ENCODE measurements at places on chromosomes 1 and 21.
A peak's percentile ranks its signal among the peaks of the same experiment; 100 is the strongest.

GRCh38 chr1:101924700-101925099 lies 72.0 kb downstream of the OLFM3 start:
- DNase-seq = no peak

DNA sequence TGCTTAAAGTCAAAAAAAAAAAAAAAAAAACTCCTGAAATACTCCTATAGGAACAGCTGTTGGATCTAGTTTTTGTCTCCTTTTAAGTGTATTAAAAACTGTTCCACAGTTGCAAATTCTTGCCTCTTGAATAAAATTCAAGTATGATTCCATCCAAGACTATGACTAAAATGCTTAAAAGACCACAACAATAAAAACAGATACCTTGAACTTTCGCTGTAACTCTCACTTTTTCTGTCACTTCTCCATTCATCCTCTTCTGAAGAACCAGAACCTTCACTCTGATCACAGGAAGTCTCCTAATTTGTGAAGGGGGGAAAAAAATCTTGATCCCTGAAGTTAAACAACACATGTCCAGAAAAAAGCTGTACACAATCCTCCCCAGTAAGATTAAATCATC lies 55.0 kb upstream of the PSMG1 start:
- no peak for DNase-seq

DNA sequence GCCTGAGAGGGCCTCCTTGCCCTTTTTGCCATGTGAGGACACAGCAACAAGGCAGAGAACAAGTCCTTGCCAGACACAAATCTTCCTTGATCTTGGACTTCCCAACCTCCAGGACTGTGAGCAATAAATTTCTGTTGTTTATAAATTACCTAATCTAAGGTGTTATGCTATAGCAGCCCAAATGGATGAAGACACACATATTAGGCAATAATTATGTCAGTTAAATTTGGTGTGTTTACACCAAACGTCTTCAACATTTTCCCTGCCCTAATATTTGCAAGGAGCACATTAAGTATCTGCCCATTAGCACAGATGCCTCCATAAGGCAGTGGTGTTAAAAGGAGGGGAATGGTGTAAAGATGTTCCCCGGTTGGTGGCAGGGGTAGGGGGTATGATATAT lies 94.8 kb downstream of the ETS2 start:
- DNase-seq = no peak

DNA sequence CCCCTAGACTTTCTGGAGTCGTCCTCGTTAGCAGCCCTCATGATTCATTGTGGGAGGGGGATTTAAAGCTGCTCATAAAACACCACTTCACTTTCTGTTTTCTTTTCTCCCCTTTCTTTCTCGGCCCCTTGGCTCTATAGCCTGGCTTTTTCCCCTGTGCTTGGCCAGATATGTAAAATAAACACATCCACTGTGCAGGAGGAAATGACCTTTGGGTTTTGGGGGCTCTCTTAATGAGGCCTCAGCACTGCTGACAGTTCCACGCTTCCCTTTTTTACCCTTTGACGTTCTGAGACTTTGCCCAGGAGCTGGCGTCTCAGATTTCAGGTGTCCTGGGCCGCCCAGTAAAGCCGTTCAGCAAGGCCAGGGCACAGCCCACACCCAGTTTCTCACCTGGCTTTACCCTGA lies 65.7 kb downstream of the RUNX3 start:
- DNase-seq = no peak

DNA sequence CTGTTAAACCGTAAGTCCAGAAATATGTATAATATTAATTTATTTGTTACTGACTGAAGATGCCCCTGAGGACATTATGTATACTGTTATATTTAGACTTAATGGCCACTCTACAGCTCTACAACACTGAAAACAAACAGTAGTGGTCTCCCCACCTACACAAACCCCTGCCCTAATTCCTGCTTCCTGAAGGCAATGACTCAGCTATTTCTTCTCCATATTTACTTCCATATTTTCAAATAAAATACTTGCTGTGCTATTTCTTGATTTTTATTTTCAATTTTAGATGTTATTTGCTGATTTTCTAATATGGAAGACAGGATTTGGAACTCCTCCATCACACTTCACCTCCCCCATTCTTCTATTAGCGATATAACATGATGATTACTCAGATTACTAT lies 97.6 kb downstream of the PCNX2 start:
- no peak for DNase-seq

DNA sequence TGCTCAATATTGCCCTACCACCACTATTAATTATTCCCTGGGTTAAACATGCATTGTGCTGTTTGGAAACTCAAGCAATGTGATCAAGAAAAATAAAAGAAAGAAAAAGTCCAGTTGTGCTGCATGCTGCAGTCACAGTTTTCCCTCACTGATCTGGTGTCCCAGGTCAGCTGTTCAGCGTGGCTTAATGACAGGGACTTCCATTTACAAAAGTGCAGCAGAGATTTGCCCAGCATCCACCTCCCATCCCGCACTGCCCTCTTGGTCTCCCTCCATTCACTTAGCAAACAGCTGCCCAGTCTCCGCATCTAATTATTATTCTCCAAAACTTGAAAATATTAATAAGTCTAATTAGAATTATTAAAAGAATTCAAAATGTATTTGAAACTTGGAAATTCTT lies 2.0 kb upstream of the OR2T4 start:
- peak; percentile 42 for DNase-seq

DNA sequence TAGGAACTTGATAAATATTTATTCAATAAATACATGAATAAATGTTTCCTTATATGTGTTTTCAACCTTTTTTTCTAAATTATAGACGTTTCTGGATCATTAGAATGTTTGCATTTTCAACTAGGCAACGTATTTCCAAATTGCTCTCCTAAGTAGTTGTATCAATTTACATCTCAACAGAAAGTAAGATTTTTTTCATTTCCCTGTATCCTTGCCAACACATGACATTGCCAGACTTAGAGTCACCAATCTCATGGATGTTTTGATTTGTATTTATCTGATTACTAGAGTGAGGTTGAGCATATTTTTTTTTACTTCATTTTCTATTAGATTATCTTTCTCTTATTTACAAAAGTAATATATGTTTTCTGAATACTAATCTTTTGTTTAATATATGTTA lies 22.2 kb upstream of the SMG7 start:
- no peak for DNase-seq

DNA sequence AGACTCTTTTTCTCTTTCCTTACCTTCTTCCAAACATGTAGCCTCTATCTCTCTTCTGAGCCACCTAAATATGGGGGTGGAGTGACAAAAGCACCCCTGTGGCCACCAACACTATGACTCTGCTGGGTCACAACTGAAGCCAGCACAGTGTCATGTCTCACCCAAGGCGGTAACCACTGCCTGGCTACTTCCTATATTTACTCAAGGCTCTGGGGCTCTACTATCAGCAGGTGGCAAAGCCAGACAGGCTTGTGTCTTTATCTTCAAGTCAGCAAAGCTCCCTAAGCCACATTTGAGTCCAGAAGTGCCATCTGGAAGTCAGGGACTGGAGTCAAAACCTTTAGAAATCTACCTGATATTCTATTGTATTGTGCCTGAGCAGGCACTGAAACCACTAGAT lies 1515.2 kb downstream of the PLA2G4A start:
- DNase-seq = no peak

DNA sequence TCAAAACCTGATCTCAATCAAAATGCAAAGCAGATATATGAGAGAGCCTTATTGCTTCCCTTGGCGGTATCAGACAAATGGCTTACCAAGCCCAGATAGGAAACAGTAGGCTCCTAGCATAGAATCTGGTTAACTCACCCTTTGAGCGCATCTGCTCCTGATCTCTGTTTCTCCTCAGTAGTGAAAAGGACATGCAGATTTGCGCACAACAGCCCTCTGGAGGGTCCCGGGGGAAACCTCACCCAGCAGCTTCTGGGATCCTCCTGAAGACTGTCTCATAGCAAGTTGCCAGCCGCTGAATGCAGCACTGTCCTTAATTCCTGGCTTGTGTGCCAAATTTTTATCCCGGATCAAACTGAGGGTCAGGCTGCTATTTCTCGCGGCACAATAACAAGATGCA lies 192.2 kb downstream of the FASLG start:
- DNase-seq = no peak

GRCh38 chr1:84698151-84699110 lies 8.2 kb upstream of the SSX2IP start:
- peak; percentile 37 for DNase-seq

GRCh38 chr1:228058949-228059633 lies 23.4 kb upstream of the ARF1 start:
- DNase-seq = no peak

DNA sequence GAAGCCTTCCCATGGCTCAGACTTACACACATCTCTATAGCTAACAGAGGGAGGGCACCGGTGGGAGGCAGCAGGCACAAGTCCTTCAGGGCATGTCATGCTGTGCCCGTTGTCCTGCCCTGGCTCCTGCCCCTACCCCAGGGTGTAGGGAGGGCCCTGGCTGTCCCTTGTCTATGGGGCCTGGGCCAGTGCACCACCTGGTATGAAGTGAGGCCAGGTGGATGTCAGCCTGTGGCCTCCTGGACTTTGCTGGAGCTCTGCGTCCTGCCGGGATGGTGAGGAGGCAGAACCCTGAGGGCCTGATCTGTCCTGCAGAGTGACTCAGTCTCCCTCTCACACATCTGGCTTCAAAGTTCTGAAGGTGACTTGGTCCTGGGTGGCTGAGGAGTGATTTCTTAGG lies 47.3 kb upstream of the GPR37L1 start:
- DNase-seq = no peak

DNA sequence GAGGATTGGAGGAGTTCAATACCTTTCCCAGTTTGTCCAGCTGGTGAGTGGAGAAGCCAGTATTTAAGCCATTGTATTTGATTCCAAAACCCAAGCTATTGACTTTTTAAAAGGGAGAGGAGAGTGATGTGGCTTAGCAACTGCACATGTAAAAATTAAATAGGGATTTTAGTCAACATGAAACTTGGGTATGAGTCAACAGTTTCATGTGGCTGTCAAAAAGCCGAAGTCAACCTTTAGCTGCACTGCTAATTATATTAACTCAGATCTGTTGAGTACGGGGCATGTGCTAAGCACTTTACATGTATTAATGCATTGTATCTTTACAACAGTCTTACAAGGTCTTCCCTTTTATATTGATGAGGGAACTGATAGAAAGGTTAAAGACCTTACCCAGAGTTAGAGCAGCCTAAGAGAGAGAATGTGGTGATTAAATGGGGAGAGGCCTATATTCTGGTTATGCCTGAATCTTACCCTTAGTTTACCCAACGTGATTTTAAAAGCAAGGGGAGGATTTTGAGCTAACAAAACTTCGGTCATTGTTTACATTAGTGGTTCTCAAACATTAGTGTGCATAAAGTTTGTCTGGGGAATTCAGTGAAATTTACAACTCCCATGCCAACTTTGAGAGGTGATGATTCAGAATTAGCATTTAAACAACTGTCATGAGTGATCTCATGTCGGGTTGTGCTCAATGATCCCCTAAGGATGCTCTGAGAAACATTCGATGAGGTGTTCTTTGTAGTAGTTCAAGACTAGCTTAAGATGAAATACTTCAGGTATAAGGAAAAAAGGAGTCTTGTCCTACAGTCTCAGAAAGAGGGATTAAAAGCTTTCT lies 6.9 kb upstream of the SLC35F3 start:
- no peak for DNase-seq

DNA sequence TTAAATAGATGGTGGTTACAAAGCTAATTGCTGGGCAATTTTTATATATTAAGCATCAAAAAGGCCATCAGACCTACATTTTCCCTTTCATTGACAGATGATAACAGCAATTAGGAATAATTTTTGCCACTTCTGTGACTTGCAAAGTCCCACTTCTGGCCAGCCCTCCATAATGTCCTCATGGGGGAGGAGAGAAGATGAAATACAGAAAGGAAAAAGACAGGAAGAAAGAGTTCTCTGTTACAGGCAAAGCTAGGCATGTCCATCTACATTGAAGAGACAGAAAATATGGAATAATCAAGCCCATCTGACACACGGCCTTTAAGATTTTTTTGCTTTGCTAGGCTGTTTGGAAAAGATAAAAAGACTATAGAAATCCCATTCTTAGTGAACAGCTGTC lies 108.0 kb downstream of the ENAH start:
- DNase-seq = no peak

- no peak for DNase-seq
Observed at GRCh38 chr1:110258734-110259133, 48.6 kb downstream of the KCNC4 start.

GRCh38 chr1:178973652-178974101 lies 52.0 kb upstream of the FAM20B start:
- DNase-seq = no peak

- DNase-seq = no peak
Observed at GRCh38 chr1:81559662-81560350, 240.9 kb upstream of the ADGRL2 start.

DNA sequence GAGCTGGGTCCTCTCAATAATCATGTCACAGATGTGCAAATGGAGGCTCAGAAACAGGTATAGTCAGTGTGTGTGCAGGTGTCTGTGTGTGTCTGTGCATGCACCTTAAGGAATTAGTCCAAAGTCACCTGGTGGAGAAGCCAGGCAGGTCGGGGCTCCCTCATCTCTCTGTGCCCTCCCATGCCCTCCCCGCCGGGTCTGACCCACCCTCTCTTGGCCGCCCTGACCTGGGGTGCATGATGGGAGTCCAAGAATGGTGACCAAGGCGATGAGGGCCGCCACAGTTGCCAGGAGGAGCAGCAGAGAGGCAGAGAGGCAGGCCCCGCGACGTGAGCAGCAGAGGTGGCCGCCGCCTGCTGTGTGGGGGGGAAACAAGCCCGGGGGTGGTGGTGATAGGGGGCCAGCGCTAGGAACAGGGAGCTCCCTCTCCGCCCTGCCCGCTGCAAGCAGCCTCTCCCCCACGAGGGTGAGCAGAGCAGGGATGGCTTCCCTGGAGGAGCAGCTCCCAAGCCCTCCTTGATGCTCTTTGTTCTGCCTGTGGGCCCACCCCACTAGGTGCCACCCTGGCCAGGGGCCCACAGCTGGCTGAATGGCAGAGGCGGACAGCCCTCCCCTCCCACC lies 3.9 kb downstream of the LDLRAD1 start:
- no peak for DNase-seq

DNA sequence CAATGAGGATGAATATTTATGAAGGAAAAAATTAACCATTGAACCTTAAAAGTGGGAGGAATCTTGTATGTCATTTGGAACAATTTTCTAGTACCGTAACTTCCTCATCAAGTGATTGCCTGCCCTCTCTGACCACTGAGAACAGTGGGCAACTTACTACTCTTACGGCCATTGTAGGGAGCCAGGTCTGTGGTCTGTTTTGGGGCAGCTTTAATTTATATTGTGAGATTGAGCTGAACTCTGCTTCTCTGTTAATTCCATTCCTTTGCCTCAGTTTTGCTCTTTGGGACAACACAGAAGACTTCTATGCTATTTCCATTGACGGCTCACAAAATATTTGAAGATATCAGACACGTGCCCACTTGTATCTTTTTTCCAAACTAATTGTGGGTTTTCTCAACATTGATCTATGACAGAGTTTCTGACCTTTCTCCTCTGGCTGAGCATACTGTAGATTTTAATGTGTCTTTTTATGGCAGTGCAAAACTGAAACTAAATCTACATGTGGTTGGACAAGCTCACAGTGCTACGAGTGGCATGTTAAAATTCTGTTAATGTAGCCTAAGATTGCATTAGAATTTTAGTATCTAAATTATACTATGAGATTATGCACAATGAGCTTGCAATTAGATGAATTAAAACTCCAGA lies 27.8 kb upstream of the ZNF281 start:
- DNase-seq = no peak
